ENCODE measurements at places on chromosomes 2 and 18.

- DNase-seq, result no peak
These were observed 206.7 kb downstream of the HDAC4 start for GRCh38 chr2:239193925-239194677.

- DNase-seq, result no peak
These were observed 83.3 kb upstream of the ZNF521 start for GRCh38 chr18:25435149-25435782.

GRCh38 chr2:96898641-96899412 lies 28.9 kb upstream of the SEMA4C start:
- no peak for DNase-seq

- DNase-seq, result no peak
These were observed 106.1 kb downstream of the MYO1B start for GRCh38 chr2:191351298-191351697.

GRCh38 chr2:159922563-159922962 lies 124.6 kb upstream of the CD302 start:
- DNase-seq, result no peak

DNA sequence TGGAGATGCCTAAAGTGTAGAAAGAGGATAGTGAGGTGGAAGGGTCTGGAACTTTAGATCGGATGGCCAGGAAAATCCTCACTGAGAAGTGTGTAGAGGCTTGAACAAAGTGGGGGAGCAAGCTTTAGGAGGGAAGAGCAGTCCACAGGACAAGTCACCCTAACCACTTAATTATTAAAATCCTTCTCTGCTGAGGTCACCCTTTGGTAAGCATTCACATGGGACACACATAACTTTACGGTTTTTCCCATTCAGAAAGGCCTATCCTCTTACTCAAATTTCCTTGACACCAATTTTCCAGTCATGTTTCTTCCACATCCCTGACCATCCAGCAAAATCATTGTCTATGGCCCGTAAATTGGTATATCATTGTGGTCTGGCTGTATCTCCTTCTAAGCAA lies 31.0 kb upstream of the ZEB2 start:
- DNase-seq, result no peak

DNA sequence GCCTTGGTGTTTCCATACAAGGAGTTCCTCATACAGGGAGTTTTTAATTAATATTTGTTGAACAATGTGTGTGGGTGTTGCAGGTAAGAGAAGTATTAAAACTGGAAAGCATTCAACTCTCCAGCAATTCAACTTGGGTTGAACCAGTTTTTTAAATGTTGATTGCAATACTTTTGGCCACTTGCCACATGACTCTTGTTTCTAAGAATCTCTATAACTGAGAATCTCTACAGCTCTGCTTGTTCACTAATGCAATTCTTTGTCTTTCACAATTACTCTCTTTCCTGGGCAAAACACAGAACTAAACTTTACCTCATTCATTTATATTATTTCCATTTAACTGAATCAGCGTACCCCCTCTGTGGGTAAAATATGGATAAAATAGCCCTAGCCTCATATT lies 429.4 kb downstream of the ARHGAP15 start:
- no peak for DNase-seq

GRCh38 chr2:176100547-176101140 lies 1.0 kb downstream of the HOXD12 start:
- DNase-seq, result no peak

DNA sequence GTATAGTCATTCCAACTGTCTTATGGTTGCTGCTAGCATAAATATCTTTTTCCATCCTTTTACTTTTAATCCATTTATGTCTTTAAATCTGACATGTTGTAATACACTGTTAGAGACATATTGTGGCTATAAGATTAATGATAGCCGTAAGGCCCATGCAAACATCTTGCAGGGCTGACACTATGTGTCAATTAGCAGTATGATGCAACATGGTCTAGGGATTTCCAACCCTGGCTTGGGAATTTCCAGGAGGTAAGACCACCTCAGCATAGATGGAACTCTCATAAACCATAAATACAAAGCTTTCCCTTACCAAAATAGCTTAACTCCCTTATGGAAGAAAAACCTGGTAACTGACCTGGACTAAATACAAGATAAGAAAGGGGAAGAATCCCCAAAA lies 16.5 kb downstream of the SCLY start:
- DNase-seq, result no peak

GRCh38 chr2:124985270-124985669 lies 960.2 kb downstream of the CNTNAP5 start:
- no peak for DNase-seq

- DNase-seq, result no peak
These were observed 346.7 kb downstream of the RAD51AP2 start for GRCh38 chr2:17171446-17172049.

DNA sequence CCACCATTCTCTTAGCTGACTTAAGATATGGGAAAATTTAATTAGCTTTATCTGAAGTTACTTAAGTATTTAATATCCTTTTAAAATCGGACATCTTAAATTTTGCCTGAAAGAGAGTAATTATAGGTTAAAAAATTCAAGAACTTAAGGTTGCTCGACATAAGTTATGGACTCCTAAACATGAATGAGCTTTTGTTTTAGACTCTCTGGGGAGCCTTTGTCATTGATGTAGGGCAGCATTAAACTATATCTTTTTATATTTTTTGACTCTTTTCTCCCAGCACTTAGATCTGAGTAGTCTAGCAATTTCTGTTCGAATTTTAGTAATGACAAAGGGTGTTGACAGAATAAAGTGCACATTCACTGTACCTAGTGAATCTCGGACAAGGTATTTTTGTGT lies 4.7 kb downstream of the PHLPP1 start:
- DNase-seq, result no peak

DNA sequence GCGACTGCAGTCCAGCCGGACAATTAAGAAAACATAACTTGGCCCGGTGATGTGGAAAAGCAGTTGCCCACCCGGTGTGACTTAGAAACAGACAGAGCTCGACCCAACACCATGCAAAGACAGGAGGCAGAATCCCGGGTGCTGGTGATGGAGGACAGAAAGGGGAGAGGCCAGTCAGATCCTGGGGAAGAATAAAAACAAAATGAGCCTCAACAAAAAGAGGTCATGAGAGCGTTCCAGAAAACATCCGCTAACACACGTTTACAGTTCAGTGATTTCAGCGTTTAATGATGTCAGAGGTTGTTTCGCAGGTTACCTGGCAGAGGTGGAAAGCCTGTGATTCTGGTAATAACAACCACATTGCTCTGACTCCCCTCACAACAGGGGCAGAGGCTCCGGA lies 111.9 kb downstream of the OSR1 start:
- DNase-seq, result no peak

DNA sequence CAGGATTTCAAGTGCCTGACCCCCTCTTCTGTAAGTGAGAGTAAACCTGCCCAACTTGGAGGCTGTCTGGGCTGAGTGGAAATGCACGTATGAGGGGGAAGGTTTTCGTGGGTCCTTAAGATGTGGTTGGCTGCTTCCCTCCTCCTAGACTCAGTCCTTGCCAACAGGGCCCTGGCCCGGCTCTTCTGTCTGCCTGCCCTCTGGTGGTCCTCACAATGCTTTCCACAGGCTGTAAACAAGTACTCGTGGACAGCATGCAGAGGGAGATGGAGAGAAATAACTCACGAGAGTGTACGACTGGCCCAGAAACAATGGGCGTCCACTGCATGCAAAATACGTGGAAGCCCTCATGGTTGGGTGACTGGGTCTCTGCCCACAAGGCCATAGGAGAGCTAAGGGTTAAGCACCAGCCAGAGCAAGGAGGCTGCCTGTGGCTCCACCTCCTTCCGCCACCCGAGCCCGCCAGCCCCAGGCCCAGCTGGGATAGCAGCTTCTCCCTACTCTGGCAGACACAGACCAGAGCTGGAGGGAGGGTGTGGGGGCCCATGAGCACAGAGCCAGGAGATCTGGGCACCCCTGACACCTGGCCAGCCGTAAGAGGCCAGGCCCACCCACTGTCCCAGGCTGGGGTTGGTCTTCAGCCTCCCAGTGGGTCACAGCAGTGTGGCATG lies 17.0 kb upstream of the ARHGEF4 start:
- DNase-seq, result no peak

DNA sequence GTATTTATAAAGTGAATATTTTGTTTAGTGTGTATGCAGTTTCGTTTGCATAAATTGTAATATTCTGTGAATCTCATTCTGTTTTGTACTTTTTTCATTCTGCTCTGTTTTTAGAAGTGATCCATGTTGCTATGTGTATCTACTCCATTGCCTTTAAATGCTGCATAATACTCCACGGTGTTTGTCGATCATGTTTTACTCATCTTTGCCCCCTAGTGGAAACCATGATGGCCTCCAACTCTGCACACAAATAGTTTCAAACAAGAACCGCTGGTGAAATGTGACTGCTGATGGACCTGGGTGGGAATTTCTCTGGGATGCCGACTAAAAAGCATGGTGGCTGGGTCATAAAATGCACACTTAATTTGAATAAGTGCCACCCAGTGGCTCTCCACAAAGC lies 32.0 kb upstream of the SKOR2 start:
- no peak for DNase-seq

DNA sequence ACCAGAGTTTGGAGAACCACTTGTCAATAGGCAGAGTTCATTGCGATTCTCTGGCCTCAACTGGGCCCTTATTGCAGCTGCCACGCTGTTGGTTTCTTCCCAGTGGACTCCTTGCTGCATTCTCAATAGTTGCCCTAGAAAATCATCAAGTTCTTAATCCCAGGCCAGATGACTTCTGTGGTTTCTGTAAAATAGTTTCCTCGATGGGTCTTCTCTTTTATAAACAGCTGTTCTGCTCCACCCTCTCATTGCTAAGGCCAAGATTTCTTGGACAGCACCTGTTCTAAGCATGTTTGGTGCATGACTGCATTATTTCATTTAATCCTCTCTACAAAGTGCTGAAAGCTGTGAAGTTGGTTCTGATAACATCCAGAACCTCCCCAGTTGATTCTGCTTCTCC lies 131.0 kb downstream of the BCL2L11 start:
- DNase-seq, result no peak

- DNase-seq, result peak; percentile 51
These were observed 1.8 kb downstream of the KIF5C start for GRCh38 chr2:148876595-148877402.

DNA sequence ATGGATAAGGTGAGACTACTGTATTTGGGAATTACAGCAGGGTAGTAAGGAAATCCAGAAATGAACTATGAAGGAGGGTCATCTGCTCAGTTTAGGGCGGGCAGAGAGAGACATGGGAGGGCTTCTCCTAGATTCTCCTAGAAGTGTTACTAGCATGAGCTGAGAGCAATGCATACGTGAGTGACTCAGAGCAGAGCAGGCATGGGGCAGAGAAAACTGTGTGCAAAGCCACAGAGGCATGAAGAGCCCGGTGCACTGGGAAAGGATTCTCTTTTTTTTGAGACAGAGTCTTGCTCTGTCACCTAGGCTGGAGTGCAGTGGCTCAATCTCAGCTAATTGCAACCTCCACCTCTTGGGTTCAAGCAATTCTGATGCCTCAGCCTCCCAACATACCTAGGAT lies 116.2 kb downstream of the SOCS6 start:
- DNase-seq, result no peak

GRCh38 chr2:236503583-236503982 lies 66.0 kb upstream of the ACKR3 start:
- no peak for DNase-seq

DNA sequence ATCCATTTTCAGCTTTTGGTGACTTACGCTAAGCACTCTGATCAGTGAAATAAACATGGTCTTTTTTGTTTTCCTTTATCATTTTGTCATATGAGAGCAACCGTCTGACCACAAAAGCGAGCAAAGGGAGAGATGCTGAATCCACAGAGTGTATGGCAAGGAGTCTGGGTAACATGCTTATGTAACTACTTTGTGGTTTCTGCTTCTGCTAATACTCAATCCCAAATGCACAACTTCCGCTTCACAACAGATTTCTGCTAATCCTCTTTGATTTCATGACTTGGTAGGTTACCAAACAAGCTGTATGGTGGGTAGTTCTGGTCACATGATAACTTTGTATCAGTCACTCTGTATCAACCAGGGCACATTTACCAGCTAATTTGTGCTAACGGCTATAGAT lies 908.4 kb upstream of the CRIM1 start:
- no peak for DNase-seq

DNA sequence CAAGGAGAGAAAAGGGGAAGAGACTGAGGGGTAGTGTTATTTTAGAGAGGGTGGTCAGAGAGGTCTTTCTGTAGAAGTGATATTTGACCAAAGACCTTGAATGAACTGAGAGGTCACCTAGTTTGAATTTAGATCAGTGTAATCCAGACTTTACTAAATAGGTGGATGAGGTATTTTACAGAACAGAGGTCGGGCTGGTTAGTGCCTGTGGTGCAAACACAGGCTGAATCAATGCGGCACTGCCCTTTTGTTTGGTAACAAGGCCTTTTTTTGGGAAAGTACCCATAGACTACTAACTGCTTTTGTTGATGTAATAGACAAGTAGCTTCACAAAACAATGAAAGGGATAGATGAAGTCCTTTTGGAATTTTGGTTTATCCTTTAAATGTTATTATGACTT lies 15.9 kb downstream of the RAPGEF4 start:
- no peak for DNase-seq

- peak; percentile 74 for DNase-seq
These were observed at the start of the genes PEX13 and PUS10 for GRCh38 chr2:61017556-61018317. Gene PEX13 (plus strand): TSS chr2:61017720. CDS start chr2:61017760, 40 bp downstream. Gene PUS10 (minus strand): TSS chr2:61018255. CDS start chr2:61011890, 6,365 bp downstream.

DNA sequence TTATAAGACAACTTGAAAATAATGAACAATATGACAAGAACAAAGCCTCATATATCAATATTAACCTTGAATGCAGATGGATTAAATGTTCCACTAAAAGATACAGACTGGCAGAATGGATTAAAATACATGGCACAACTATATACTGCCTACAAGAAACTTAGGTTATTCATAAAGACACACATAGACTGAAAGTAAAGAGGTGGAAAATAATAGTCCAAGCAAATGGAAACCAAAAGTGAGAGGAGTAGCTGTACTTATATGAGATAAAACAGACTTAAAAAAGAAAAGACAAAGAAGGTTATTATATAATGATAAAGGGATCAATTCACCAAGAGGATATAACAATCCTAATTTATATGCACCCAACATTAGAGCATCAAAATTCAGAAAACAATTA lies 18.2 kb downstream of the LMAN1 start:
- no peak for DNase-seq

DNA sequence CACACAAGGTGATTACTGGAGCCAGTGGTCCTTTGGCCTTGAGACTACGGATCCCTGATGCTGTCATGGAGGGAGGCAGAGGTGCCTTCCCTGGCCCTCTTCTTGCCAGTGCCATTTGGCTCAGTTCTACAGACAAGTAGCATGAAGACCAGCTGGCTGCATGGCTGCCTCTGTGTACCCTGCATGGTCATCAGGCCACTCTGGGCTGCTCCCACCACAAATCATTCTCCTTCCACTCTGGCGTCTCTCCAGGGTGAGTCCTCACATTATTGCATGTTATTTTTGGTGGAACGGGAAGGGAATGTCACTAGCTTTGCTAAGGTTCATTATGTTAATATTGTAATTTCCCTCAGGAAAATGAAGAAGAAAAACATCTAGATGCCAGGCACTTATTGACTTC lies 229.8 kb downstream of the VAPA start:
- no peak for DNase-seq

All from T-helper 2 cell treated with Interferon-gamma antibody and Interleukin-4, amounts not matched to agents 5 μg/mL and 100 μg/mL, for 36 hours (primary cell).